Activated T-cell treated with anti-CD3 and anti-CD28 coated beads for 24 hours (primary cell): ENCODE measurements at places on chromosomes 13 and 19.

DNA sequence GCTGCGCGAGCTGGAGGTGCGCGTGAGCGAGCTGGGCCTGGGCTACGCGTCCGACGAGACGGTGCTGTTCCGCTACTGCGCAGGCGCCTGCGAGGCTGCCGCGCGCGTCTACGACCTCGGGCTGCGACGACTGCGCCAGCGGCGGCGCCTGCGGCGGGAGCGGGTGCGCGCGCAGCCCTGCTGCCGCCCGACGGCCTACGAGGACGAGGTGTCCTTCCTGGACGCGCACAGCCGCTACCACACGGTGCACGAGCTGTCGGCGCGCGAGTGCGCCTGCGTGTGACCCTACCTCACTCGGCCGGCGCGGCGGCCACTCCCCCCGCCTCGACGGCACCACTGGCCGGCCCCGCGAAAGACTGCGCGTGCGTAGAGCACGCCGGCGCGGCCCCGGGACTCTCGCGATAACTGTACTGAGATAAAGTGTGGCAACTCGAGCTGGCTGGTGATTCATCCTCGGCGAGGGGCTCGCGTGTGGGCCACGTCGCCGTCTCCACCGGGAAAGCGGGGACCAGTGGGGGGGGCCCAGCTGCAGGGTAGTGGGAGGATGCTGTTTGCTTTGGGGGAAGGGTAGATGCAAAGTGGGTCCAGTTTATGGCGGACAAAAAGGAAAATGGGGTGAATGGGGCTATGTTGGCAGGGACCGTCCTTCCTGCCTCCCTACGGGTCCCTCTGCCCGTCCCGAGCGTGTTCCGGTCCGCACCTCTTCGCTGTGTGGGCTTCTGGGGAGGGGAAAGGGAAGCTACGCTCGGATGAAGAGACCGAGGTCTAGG lies 11.4 kb downstream of the FUT6 start:
- DNase-seq, result peak; percentile 95

DNA sequence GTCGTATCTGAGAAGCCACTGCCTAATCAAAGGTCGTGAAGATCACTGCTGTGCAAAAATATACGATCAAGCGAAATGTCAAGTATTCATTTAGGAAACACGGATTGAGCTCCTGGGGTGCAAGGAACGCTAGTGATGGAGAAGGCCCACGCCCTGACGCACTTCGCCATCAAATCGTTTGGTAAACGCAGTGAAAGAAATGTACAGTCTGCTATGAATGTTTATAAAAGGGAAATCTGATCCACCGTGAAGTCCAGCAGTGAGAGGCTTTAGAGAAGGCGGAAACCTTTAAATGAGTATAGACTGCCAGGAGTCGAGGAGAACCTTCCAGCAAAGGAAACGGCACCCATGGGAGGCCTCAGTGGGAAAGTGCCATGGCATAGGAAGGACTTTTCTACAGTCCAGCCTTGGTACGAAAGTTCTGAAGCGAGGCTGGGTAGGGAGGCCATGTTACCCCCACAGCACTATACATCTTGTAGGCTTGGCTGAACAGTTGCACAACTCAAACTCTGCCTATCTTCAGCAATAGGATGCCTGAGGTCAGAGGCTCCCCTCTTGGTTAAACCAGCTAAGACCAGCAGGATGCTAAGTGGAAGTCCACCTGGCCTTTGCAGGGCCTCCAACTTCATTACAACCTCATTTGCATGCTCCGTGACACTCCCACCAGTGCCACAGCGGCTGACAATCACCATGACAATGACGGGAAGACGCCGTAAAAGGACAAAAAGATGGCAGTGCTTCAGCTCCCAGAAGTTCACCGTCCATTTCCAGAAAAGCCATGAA lies 20.4 kb downstream of the PCID2 start:
- no peak for DNase-seq

DNA sequence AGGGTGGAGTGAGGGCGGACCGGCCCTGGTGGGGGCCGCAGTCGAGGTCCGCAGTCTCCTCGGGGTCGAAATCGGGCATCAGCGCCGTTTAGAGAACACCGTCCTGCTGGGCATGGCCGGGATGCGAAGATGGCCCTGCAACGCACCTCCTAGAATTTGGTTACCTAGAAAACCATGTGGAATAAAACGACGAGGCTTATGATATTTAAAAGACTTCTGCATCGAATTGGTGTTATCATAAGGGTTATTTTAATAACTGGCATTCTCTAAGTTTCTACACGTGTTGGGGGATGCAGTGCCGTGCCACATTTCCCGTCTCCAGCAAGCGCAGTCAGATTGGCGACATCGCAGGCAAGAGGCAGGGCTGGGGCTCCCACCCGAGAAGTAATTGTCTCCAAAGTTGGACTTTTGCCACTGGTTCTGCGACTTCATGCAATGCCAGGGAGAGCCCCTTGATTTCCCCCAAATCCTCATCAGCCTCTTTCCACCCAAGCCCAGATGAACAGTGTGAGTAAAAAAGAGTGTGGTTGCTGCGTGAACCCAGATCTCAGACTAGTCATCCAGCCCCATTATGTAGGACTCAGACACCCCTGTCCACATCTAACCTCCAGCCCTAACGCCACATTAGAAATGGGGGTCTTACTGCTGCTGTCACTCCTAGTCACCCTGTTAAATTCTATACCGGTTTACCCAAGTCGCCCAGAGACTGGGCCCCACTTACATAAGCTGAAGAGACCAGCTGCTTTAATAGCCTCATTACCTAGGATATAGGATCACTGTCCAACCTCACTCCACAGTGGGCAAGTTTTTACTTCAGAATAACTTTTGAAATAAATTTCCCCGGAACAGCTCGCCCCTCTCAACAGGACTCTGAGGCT lies 571 bp upstream of the DHRS12 start:
- DNase-seq, result no peak

GRCh38 chr13:25846222-25846984 lies 205.4 kb downstream of the SHISA2 start:
- no peak for DNase-seq

- no peak for DNase-seq
Measured at GRCh38 chr13:68984688-68985319, 1122.8 kb upstream of the ATXN8OS start.

DNA sequence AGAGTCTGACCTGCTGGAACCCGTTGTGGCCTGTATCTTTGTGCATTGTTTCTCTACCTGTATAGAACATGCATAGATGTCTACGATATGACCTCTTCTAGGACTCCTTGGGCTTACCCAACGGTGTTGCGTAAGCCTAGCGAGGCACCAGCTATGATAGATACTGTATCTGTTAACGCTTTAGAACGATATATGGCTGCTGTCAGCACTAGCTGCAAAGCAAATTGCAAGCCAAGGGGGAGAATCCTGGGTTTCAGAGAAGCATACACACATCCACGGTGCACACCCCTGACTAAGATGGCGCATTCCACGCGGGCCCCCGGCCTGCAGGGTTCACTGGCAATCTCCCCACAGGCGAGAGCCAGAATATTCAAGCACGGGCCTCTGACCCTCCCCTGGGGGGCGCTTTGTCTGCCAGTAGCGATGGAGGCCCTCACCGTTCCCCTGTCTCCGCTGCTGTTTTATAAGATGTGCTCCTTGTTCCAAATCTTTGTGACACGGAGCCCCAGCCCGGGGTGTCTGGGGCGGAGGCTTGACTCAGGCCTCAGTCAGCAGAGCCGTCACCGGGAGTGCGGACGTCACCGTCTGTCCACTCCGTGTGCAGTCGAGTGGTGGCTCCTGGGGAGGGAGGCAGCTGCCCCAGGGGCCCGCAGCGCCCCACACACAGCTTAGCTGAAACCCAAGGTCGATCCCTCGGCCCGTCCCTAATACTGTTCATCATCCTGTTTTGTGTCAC lies 12.9 kb upstream of the RPS15 start:
- DNase-seq, result no peak

DNA sequence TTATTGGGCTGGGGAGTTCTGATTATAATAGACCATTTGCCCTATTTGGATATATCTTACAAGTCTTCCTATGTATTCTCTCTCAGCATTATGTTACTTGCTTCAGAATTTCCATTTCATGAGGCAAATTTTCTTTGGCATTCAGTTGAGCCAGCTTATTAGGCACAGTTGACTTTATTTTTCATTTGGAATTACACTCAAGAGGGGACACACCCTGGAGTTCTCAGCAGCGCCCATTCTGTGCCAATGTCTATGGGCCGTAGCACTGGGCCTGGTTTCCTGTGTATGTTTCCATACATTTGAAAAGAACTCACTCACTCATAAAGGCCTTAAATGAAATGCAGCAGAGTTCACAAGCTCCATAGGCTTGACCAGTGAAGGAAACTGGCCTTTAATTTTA lies 138.5 kb downstream of the KLF12 start:
- DNase-seq, result no peak

- no peak for DNase-seq
Measured at GRCh38 chr19:40241809-40242384, 15.4 kb upstream of the CCNP start.

GRCh38 chr19:55339889-55340783 lies 460 bp downstream of the KMT5C start:
- DNase-seq, result no peak

GRCh38 chr13:112071723-112072533 lies 5.0 kb downstream of the SOX1 start:
- DNase-seq, result no peak

- DNase-seq, result peak; percentile 35
Measured at GRCh38 chr19:50817941-50818858, 5.4 kb downstream of the KLK1 start.

GRCh38 chr19:57620673-57621348 lies 6.8 kb downstream of the ZNF134 start:
- DNase-seq, result no peak

GRCh38 chr13:113474179-113474578 lies 16.3 kb downstream of the DCUN1D2 start:
- no peak for DNase-seq

GRCh38 chr19:12495002-12495802 lies 10.6 kb upstream of the ZNF709 start:
- peak; percentile 91 for DNase-seq

DNA sequence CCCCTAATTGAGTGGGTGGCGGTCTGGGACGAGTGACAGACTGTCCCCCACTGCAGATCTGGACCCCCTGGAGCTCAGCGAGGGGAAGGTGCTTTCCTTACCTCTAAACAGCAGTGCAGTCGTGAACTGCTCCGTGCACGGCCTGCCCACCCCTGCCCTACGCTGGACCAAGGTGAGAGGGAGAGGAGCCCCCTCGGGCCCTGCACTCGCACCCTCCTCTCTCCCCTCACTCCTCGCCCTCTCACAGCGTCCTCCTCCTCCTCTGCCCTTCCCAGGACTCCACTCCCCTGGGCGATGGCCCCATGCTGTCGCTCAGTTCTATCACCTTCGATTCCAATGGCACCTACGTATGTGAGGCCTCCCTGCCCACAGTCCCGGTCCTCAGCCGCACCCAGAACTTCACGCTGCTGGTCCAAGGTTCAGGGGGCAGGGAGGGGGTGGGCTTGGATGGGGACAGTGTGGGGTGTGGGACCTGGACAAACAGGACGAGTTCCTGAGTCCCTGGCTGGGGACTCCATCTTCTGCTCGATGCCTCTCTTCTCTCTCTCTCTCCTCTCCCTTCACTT lies 9.6 kb downstream of the BCAM start:
- no peak for DNase-seq

DNA sequence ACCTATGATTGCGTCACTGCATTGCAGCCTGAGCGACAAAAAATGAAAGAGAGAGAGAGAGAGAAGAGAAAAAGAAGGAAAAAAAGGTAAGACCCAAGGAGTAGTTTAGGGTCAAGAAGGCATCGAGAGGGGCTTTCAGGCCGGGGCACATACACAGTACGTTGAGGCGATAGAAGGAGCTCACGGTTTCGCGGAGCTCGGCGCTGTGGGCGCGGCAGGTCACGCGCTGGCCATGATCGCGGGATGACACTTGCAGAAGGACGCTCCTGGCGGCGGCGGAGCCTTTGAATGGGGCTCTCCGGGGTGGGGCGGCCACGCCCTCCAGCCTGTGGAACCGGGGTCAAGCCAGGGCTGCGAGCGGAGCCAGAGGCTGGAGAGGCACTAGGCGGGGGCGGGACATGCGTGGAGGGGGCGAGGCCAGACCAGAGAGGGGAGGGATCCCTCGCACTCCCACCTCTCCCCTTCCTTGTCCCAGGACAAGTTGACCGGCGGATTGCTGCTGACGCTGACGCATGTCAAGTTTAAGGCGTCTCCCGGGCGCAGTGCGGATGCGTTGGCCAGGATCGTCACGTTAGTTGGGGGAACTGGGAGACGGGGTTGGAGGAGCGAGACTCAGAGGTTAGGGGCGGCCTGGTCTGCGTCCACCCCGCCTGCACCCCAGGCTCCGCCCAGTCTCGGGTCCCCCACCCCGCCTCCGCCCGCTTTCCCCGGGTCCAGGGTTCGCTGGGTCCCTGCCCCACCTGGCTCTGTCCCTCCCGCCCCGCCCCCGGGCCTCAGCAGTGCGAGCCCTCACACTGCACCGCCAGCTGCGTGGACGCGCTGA lies 6.9 kb downstream of the NPHS1 start:
- no peak for DNase-seq
